Mononuclear cell (primary cell): ENCODE measurements at places on chromosomes 13 and 19. TPM values are rescaled to one million over a fixed set of nuclear protein-coding genes. Genes with fewer than 3 reads are reported as not detected.

The ZNF229 gene
- 0.21 TPM for total RNA-seq

The AMER2 gene
- total RNA-seq, result 0.10 TPM

The RXFP2 gene
- not detected for total RNA-seq

The UBE2L5 gene
- not detected for total RNA-seq

The KIR3DL2 gene
- total RNA-seq, result 0.84 TPM

The NLRP12 gene
- 6.9 TPM for total RNA-seq
